Parietal lobe (tissue), 2 donors: ENCODE measurements at places on chromosomes 13 and 19. TPM values are rescaled to one million over a fixed set of nuclear protein-coding genes. Genes with fewer than 3 reads are reported as not detected.

The AP1M2 gene
- not detected for total RNA-seq

The ZNF284 gene
- 10.3 TPM for total RNA-seq

The CD177 gene
- total RNA-seq: 0.31 TPM

The ADAMTS10 gene
- total RNA-seq: 145 TPM

The ZNF790 gene
- 25.0 TPM for total RNA-seq

The PALM gene
- 123 TPM for total RNA-seq

The FGF9 gene
- 10.3 TPM for total RNA-seq
